ENCODE measurements at places on chromosomes 1 and 21.

- DNase-seq: no peak
Observed at GRCh38 chr21:16473988-16474387, 744.2 kb downstream of the USP25 start.

GRCh38 chr1:88680911-88681622 lies 3.0 kb upstream of the PKN2 start:
- no peak for DNase-seq

GRCh38 chr21:37614351-37614875 lies 247.8 kb downstream of the DYRK1A start:
- no peak for DNase-seq

- no peak for DNase-seq
Observed at GRCh38 chr1:151371370-151372057, 991 bp downstream of the SELENBP1 start.

- DNase-seq: no peak
Observed at GRCh38 chr1:45282351-45282750, 44.3 kb upstream of the HPDL start.

DNA sequence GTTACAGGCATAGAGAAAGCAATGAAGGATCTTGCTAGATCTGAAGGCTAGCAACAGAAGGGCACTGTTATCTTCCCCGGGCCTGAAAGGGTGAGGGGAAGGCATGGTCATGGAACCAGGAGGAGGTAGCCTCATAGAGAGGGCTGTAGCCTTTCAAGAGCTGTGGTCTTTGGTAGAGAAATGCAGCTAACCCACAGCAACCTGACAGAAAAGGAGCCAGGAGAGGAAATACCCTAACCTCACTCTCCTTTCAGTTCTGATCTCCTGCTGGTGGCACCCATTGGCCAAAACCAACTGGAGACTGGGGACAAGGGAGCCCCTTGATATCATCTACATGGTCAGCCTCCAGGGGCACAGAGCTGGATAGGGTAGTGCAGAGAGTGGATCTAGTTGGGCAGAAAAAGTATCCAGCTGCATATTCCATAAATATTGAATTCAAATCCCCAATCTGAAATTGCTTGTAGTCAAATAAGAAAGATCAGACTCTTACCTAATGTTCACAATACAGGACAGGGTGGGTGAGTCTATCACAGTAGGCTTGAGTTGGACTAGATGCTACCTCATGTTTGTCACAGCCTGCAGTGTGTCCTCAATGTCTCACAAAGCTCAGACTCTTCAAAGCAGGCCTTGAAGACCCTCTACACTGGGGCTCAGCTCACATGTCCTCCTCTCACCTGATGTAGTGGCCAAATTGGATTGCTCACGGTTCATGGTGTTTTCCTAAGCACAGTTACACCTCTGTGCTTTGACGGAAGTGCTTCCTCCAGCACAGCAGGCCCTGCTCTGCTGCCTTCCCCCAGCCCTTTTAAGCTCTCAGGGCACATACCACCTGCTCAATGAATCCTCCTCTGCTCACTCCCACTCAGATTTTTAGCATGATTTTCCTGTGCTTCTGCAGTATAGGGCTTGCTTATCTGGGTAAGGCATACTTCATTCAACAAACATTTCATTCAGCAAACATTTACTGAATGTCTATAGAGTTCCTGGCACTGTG lies 74.1 kb upstream of the JUN start:
- peak; percentile 21 for DNase-seq

DNA sequence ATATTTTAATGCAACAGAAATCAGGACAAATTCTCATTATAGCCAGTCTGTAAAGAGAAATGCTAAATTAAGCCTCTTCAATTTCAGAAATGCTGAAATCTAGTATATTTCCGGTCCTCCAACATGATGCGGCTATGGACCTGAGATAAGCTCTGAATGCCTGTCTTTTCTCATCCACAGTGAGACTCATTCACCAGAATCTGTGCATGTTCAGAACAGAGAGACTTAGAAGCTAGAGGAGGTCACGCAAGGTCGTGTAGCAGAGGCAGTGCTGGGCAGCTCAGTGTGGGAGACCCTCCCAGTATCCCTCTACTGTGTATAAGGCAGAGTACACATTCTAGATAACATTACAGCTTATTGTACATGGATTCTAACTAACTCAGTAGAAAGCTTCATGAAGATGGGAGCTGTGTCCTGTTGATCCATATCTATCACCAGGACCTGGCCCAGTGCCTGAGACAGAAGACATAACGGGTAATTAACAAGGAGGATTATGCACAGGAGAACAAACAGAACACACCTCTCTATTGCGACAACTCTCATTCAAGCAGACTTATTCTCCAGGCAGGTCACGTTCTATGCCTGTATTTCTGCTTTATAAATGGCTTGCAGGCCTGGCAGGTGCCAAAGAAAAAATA lies 97.0 kb upstream of the COA6 start:
- no peak for DNase-seq

- DNase-seq: no peak
Observed at GRCh38 chr21:37159949-37160348, 86.9 kb downstream of the TTC3 start.

GRCh38 chr21:45055861-45056260 lies 18.5 kb upstream of the ADARB1 start:
- no peak for DNase-seq

DNA sequence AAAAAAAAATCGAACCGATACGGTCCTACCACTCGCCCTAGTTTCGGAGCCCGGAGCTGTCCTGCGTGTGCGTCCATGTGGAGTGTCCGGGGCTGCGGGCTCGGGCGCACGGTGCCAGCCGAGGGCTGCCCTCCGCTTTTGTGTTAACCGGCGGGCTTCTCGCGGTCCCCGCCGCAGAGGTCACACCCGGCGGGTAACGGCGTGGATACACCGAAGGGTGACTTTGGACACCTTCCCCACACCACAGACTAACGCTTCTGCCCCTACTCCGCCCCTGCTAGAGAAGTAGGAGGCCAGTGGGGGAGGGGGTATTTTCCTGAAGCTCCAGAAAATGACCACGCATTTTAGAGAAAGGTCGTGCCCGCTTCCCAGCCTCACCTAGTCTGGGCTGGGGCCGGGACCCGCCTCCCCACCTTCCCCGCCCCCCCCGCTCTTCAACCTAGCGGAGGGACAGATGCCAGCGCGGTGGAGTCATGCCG lies 609 bp upstream of the ATF3 start:
- no peak for DNase-seq

DNA sequence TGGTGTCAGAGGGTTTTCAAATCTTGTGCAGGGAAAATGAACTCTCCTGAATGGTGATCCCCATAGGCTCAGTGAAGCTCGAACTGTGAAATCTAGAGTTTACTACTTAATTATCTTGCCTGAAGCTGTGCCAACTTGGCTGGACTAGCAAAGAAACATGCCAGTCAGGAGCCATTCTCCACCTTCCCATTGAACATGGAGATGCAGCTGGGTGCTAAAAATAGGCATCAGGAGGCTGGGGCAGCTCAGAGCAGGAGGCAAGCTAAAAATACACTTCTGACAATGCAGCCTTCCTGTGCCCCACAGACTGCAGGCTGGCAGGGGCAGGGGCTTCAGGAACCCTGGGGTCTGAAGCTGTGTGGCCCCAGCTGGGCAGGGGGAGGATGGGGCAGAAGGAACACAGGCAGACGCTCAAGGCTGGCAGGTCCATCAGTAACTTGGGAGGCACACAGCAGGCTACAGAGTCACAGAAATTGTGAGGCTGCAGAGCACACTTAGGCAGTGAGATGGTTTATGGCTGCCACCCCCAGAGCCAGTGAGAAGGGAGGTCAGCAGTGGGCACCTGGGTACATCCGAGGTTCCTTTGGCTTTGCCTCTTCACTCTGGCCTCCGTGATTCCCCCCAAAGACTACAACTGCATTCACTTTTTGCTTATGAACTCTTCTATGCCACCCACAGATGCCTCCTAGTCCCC lies 155.4 kb upstream of the KCND3 start:
- no peak for DNase-seq

DNA sequence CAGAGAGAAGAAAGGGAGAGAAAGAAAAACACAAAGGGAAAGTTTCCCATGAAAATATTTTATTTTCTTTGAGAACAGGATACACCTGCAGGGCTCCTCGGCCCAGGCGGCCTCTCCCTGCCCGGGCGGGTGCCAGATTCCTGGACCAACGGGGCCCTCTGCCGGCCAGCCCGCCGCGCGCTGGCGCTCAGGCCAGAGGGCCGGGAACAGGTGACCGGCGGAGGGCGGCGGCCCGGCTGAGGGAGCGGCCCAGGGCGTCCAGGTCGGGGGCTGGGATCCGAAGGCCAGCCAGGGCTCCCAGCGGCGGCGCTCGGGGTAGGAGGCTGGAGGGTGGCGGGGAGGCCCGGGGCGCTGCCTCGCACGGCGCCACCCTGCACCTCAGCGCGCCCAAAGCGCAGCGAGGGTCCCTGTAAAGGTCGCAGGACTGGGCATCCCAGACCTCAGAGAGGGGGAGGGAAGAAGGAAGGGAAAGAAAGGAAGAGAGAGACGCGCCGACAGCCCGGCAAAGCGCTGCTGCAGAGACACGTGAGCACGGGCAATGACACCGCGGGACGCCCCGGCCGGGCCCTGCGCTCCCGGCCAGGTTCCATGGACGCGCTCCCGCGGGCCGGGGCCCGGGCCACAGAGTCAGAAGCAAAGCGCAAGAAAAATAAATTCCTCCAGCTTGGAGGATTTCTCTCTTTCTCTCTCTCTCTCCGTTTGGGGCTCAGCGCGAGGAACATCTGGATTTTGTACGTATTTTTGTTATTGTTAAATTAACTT lies 927 bp downstream of the WNT9A start:
- DNase-seq: peak; percentile 28

DNA sequence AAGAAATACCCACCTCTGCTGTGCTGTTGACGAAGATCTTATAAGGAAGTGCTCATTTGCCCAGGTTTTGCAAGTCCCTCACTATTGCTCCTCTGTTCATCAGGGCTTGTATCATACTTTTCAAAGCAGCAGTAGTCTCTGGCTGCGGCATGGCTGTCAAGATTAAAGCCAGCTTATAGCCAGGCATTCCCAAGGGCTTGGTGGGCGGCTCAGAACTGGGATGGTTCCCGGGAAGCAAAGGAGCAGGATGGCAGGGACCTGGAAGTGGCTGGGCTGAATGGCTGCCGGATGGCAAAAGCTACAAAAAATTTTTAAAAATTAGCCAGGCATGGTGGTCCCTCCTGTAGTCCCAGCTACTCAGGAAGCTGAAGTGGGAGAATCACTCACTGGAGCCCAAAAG lies 16.7 kb upstream of the SH3BGRL3 start:
- no peak for DNase-seq

- no peak for DNase-seq
Observed at GRCh38 chr1:93255222-93256079, 74.9 kb downstream of the CCDC18 start.

DNA sequence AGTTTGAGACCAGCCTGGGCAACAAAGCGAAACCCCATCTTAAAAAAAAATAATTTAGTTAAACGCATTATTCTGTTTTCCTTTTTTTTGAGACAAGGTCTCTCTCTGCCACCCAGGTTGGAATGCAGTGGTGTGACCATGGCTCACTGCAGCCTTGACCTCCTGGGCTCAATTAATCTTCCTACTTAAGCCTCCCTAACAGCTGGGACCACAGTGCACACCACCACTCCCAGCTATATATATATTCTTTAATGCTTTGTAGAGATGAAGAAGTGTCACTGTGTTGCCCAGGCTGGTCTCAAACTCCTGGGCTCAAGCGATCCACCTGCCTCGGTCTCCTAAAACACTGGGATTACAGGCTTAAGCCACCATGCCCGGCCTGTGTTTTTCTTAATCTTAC lies 7.7 kb upstream of the KLF17 start:
- no peak for DNase-seq

- no peak for DNase-seq
Observed at GRCh38 chr1:43879414-43879813, 54.2 kb upstream of the ARTN start.
